Epithelial cell of esophagus (primary cell): ENCODE measurements at places on chromosomes 7 and 10.
A peak's percentile ranks its signal among the peaks of the same experiment; 100 is the strongest.

DNA sequence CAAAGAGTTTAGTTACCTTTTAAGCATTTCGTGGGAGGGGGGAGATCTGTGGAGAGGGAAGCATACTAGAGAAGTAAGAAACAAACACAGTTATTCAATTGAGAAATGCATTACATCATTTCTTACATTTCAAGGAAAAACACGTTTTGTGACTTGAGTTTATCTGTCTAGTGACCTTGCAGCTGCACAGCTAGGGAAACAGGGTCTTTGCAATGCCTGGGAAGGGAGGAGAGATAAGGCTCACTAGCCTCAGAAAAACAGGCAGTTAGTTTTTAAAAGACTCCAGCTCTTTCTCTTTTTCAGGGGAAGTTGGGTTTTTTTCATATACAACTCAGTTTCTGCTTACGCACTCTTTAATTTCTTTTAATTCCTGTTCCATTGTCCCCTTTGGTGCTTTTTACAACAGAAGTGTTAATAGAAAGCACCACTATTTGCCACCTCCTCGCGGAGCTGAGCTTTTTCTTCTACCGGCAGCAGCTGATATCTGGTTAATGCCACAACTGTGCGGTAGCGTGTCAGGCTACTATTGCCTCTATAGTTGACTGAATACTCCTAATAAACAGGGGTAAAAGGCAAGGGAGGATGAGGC is 5.6 kb downstream of the CYP3A43 start:
- DNase-seq, result no peak

DNA sequence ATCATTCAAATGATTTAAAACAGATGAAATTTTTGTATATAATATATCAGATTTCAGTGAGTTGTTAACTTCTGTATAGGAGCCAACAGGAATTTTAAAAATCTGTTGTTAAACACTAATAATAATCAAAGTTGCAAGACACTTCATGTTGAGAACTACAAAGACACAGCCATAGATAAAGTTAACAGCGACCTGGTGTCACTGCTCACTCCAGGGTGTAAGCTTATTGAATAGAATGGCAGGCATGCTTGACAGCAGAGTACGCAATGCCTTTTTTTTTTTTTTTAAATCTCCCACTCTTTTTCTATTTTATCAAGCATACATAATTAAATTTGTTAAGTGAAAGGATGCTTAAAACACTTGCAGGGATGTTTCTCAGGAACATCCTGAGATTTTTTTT is 32.0 kb downstream of the PCDH15 start:
- no peak for DNase-seq

- peak; percentile 87 for DNase-seq
Measured at GRCh38 chr10:6476989-6477388, 103.1 kb downstream of the PRKCQ start.

GRCh38 chr7:105765846-105766245 is 110.6 kb downstream of the ATXN7L1 start:
- no peak for DNase-seq

GRCh38 chr10:45444976-45445898 is 71.2 kb downstream of the ALOX5 start:
- DNase-seq, result no peak

DNA sequence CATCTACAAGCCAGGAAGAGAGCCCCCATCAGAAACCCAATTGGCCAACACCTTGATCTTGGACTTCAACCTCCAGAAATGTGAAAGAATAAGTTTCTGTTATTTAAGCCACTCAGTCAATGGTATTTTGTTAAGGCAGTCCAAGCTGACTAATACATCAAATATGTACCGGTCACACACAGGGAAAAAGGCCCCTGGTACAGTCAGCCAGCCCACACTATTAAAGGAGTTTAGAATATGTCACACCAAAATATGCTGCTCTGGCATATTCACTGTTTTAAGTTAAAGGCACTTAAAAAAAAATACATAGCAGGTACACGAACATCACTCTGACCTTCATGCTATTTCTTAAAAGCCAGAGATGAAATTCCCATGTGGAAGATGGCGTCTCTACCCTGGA is 15.2 kb upstream of the CDCA7L start:
- peak; percentile 77 for DNase-seq

DNA sequence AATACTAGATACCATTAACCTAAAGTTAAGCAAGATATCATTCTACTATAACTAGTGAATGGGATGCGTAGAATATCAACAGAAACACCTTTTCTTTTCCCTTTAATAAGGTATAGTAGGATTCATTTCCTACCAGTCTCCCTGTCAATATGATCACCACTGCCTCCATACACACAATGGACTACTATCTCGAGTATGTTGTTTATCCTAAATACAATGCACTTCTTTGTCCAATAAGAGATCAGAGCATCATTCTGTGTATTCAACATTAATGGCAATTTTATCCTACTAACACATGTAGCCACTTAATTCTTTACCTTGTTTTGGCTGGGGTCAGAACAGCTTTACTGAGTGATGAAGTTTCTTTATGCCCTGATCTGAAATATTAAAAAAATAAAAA is 276.3 kb downstream of the TFEC start:
- DNase-seq, result no peak

GRCh38 chr7:151342102-151342646 is 562 bp downstream of the NUB1 start:
- DNase-seq, result no peak

DNA sequence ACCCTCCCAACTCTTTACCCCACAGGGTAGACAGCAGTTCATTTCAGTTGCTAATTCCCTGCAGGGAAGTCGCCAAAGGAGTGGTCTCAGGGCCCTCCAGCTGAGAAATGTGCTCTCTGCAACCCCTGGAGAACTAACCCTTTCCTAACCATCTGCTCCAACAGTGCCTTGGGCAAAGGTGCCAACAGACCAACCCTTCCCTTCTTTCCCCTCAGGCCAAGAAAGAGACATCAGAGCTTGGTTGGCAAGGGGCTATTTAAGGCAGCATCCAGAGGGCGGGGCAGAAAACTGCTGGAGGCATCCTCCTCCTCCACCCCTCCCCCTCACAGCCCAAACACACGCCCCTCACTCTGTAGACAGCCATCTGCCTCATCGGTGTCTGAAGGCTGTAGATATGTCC is 1.7 kb downstream of the SORBS1 start:
- no peak for DNase-seq
